ENCODE measurements at places on chromosomes 6 and 20. TPM values are rescaled to one million over a fixed set of nuclear protein-coding genes. Genes with fewer than 3 reads are reported as not detected.

The PERP gene
- 7.0 TPM for total RNA-seq

The DLL1 gene
- total RNA-seq = not detected

The EPB41L2 gene
- 26.9 TPM for total RNA-seq

The ME1 gene
- not detected for total RNA-seq

The LCA5 gene
- total RNA-seq = 0.18 TPM

The FKBP1C gene
- total RNA-seq = 3.0 TPM

The AKAP12 gene
- 17.2 TPM for total RNA-seq

The CPNE5 gene
- 2.1 TPM for total RNA-seq

The SPATS1 gene
- not detected for total RNA-seq

The KIF6 gene
- 0.21 TPM for total RNA-seq

- DNase-seq = no peak
Measured at GRCh38 chr6:107550241-107550840, 60.4 kb downstream of the SOBP start.

GRCh38 chr6:45880159-45880558 lies 135.5 kb downstream of the CLIC5 start:
- no peak for DNase-seq

DNA sequence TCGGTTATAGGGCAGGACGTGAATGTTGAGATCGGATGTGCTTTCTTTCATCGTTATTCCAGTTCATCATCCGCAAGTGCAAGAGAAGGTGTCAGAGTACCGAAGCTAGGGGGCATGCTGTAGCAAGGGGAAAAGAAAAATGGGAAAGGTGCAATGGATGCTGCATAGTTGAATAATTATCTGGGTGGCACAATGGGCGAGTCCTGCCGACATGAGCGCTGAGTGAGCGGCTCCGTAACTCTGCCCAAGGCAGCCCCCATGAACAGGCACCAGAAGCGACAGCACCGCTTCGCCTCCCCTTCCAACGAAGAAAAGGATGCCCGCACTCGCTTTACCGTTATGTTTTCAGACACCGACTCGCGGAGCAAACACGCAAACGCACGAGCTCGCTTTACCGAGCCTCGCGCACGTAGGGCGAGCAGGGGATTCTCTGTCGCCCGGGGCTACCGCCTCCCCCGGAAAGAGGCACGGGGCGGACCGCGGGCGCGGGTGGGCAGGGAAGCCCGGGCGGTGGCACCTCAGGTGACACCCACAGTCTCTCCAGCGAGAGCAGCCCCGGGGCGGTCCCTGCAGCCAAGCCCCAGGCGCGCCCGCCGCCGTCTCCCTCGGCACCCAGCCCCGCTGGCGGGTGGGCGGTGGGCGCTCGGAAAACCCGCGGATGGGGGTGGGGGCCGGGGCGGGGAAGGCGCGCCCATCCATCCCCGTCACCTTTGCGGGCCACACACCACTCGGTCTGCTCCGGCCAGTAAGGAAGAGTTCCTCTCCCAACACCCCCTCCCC lies 654 bp downstream of the WASF1 start:
- DNase-seq = peak; percentile 39

GRCh38 chr20:9609887-9610502 lies 95.6 kb downstream of the LAMP5 start:
- DNase-seq = no peak

DNA sequence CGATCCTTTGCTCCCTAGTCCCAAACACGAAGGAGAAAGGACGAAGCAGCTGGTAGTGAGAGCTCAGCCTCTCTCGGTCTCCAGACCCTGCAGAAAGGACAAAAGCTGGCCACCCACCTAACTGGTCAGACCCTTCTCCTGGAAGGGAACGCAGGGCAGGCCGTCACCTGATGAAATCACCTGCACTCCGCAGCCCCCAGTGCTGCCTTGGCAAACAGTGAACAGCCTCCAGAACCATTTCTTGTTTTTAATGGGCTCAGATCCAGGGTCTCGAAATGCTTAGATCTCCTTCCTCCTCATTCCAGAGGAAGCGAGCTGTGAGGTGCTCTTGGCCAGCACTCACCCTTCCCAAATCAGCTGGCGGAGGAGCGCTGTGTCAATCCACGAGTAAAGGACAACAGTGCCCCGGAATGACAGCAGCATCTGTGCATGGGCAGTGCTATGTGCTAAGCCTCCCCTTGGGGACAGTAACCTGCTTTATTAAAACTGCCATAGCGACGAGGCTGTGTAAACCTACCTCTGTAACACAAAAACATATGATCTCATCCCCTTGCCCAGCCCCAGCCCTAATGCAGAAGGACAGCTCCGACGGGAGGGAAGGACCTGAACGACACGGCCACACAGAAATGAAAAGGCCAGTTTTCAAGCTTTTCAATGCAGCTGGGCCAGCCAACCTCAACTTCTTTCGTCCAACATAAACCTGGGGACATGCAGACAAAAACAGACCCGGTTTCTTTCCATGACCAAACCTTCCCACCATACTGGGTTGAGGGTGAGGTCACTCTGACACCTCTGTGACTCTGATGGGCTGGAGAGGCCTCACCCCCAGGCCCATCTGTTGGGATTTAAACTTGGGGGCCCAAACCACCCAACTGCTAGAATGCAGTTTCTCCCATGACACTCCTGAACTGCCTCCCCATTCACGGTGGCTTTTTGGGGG lies 43.3 kb downstream of the SULF2 start:
- no peak for DNase-seq

- no peak for DNase-seq
Measured at GRCh38 chr20:4814696-4815252, 93.1 kb downstream of the PRND start.

DNA sequence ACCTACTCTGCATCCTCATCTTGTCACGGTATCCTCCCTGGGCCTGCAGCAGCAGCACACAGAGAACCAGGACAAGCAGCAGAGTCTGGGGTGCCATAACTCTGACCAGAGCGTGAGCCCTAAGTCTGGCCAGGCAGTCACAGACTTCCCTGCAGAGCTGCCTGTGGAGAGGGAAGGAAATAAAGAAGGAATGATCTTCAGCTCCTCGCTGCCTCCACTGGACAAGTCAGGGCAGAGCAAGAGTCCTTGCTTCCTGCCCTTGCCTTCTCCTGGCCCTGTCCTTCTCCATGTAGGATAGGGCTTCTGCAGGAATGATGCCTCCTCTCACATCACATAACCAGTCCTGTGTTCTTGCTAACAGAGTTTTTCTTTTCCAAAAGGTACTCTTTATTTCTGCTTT lies 15.9 kb upstream of the WFDC11 start:
- DNase-seq = no peak

GRCh38 chr6:118776607-118777549 lies 117.1 kb upstream of the ASF1A start:
- DNase-seq = peak; percentile 56

- DNase-seq = no peak
Measured at GRCh38 chr6:46491201-46491627, at the start of gene RCAN2. RCAN2 (minus strand) TSS chr6:46491449.

DNA sequence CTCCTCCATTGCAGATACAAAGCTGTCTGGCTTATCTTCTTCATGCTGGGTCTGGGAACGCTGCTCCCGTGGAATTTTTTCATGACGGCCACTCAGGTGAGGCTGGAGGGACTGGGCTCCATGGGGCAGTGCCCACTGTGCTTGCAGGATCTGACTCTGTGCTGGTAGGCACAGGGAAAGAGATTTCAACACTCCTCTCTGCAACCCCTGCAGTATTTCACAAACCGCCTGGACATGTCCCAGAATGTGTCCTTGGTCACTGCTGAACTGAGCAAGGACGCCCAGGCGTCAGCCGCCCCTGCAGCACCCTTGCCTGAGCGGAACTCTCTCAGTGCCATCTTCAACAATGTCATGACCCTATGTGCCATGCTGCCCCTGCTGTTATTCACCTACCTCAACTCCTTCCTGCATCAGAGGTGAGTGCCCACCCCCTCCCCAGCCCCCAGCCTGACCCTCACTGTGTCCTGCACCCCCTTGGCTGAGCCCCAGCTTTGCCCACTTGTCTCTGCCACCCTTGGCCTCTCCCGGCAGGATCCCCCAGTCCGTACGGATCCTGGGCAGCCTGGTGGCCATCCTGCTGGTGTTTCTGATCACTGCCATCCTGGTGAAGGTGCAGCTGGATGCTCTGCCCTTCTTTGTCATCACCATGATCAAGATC lies 6.1 kb downstream of the SLC29A1 start:
- DNase-seq = no peak

GRCh38 chr6:10381133-10381829 lies 33.6 kb downstream of the TFAP2A start:
- no peak for DNase-seq

DNA sequence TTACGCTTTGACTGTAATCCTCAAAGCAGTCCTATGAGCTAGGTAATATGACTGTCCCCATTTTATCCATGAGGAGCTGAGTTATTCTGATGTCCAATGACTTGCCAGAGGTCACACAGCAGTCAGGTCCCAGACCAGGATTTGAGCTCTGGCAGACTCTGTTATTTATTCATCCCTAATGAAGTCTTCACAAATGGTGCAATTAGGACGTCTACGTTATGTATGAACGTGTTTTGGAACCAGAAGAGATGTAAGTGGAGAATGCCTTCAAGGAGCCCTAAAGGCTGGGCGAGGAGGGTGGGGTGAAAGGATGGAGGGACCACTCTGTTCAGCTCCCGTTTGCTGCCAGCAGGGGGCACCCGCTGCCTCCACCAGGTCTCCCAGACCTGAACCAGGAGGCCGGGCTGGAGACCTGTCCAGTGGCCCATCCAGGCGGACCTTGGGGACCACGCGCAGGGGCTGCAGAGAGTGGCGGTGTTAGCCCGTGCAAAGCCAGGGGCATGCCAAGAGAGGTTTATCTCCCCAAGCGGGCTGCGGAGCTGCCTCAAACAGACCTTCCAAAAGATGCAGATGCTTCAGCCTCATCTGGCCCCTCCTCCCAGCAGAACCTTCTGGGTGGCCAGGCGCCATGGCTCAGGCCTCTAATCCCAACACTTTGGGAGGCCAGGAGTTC lies 15.2 kb upstream of the ZNF335 start:
- peak; percentile 61 for DNase-seq

DNA sequence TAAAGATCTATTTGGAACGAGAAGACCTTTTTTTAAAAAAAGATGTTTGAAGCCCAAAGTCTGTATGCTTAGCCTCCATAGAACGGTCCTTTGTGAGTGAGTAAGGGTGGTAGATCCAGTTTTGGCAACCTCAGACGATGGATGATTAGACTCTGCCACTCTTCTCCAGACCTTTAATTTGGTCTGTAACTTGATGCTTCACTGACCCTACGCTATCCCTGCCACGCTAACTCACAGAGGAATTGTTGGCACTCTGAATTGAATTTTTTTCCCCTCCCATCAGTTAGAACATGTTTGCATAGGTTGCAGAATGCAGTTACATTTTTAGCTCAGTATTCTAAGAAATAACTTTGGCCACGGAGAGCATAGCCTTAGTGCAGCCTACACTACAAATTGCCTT lies 15.8 kb upstream of the DEK start:
- DNase-seq = no peak

- no peak for DNase-seq
Measured at GRCh38 chr6:5984150-5985089, 22.3 kb downstream of the NRN1 start.

DNA sequence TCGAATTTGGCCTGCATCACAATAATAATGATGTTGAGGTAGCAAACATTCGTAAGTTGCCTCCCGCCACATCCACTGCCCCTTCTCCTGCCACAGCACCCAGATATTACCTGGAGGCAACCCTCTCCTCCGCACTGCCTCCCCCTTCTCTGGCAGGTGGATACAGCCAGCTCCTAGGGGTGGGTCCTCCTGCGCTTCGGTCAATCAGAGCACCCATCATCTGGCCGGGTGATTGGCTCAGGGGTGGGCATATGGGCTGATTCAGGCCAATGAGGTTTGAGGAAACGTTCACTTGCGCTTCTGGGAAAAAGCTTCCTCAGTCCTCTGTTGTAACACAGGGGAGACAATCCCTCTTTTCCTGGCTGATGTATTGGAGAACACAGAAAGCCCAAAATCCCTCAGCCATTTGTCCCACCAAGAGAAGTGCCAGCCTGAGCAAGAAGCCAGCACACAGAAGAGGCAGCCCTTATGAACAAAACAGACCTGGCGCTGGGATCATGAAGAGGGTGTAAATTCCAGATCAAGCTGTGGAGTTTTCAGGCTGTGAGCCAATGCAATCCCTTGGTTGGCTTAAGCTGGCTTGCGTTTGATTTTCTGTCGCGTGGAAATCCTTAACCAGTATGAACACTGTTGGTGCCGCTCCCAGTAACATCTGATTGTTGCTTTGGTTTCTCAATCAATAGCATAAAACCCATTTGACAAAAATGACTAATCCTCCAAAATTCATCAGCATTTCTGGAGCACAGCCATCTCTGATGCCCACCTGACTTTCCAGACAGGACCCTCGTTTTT lies 82.2 kb downstream of the PRDM1 start:
- no peak for DNase-seq

- no peak for DNase-seq
Measured at GRCh38 chr6:154960854-154961530, 34.1 kb upstream of the TIAM2 start.

- DNase-seq = no peak
Measured at GRCh38 chr20:4112481-4113421, 97.4 kb upstream of the RNF24 start.

- DNase-seq = no peak
Measured at GRCh38 chr6:131400054-131400778, 172.8 kb upstream of the ARG1 start.

DNA sequence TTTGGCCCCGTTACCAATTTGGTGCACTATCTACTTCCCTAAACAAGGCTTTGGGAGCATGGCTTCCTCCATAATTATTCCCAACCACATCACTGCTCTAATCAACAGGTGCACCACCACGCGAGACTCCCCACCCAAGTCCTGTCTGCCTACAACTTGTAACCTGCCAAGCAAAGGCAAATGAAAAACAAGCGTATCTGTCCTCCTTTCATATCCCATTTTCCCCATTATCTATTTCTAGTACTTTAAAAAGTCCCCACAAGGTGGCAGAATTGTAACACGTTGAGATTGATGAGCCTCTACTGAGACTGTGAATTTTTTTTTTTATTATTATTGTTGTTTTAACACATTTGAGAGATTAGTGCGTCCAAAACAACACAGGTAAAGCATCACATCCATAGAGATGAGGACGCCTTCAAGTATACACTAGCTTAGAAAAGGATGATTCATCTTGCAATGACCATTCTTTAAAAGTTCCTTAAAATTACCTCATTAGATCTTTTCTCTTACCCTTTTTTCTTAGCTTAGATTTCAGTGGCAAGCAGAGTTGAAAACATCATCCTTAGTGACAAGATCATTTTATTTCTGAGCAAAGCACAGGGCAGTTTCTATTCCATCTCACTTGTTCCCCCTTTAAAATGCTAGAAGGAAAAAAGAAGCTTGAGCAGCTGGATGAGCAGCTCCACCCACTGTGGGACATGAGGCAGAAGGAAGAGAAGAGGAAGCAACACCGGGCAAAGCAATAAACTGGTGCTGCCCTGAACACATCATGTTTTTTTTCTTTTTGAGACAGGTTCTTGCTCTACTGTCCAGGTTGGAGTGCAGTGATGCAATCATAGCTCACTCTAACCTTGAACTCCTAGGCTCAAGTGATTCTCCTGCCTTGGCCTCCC lies 210.8 kb downstream of the ARHGAP18 start:
- DNase-seq = no peak

Measured in activated T-helper 2 cell treated with anti-CD3 and anti-CD28 coated beads, Interferon-gamma antibody, Interleukin-2, Interleukin-4, amounts not matched to agents 10 μg/mL and 5 μg/mL and 100 μg/mL, durations not matched to agents 14 hours and 24 hours and 36 hours (primary cell).